HCT116 (cell line): ENCODE measurements at places on chromosomes 1 and 21.

DNA sequence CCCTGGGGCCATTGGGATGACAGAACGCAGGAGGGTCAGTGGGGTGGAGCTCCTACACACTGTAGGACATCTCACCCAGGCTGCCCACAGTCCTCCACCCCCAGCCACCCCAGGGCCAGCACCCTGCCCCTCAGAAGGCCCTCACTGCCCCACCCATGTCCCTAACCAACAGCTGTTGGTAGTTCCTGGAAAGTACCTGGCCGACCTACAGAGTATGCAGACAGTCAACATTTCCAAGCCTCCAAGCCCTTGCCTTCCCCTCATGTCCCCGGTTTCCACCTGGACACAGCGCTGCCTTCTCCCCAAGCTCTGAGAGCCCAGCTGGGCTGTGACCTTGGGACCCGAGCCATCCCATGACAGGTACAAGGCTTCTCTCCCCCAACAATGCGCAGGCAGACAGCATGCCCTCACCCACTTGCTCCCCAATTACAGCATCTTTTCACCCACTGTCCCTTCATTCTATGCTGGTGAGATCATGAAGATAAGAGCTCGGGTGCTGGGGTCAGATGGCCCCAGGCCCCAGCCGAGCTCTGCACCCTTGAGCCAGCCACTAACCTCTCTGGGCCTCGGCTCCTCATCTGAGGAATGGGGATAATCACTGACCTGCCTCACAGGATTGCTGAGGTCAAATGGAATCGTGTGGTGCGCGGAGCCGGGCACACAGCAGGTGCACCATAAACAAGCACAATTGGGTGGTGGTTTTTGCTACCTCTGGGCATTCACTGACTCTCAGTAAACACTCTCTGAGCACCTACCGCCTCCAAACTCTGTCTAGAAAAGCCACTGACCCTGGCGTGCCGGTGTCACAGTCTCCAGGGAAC, 11.2 kb downstream of the LAPTM5 start:
- no peaks in the 10 kb centered on the region for H3K27me3 ChIP-seq
- peaks cover 2% of the 10 kb centered on the region; the same call in 1 of the 2 replicates for H3K4me1 ChIP-seq
- no peak for DNase-seq
- H3K36me3 ChIP-seq, result no peaks in the 10 kb centered on the region

DNA sequence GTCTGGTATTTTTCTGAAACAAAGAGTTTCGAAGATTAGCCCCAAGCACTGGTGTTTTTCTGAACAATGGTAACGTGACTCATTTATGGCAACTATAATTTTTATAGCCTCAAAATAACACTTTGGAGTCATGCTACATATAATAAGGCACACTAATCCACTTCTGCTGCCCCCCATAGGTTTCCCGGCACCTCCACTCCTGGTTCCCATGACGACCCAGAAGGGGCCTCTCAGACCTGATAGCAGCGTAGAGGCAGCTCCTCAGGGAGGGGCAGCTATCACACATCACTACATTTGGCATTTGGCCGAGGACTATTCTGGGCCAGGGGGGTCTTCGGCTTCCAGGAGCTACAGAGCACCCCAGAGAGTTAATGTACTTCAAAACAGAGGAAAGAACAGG, 23.3 kb downstream of the CAPN8 start:
- no peaks in the 10 kb centered on the region for H3K36me3 ChIP-seq
- no peaks in the 10 kb centered on the region; the same call in 1 of the 2 replicates for H3K27me3 ChIP-seq
- no peak overlapping the region for H3K4me3 ChIP-seq
- H3K27ac ChIP-seq, result no peak overlapping the region
- DNase-seq, result no peak

GRCh38 chr1:10117865-10118264, 85.1 kb downstream of the UBE4B start:
- no peaks in the 10 kb centered on the region for H3K27me3 ChIP-seq
- DNase-seq, result no peak
- H3K4me3 ChIP-seq, result no peak overlapping the region
- no peak overlapping the region for H3K27ac ChIP-seq

DNA sequence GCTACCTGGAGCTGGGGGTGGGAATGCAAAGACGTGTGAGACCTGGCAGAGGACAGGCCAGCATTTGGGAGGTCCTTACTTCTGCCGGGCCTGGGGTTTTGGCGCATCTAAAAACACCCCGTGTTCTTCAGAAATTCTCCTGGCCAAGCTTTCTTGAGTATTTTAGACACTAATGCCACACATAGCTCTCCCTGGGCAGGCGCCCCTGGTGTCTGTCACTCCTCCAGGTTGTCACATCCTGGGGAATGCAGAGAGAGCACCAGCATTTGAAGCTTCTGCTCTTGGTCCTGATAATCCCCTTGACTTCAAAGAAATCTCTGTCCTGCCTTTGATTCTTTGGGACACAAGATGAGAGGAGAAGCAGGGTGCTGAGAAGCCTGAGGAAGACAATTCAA, 6.0 kb downstream of the CAPN9 start:
- H3K27me3 ChIP-seq, result no peaks in the 10 kb centered on the region
- H3K27ac ChIP-seq, result no peak overlapping the region
- no peaks in the 10 kb centered on the region for H3K36me3 ChIP-seq
- H3K4me3 ChIP-seq, result no peak overlapping the region

DNA sequence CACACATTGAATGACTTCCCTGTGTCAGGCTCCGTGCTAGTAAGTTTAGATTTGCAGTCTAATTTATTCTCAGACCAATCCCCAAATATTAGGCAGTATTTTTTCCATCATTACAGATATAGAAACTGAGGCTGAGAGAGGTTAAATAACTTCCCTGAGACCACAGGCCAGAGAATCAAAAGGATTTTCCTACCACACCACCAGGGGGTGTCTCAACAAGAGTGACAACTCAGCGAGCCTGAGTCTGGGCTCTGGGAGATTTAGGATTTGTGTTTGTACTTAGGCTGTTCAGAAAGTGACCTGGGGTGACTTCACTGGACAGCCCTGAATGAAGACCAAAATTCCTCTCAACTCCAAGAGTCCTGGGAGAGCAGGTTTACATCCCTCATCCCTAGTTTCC, 13.3 kb upstream of the LCE5A start:
- no peaks in the 10 kb centered on the region for H3K4me1 ChIP-seq
- no peak for DNase-seq
- no peak overlapping the region for H3K27ac ChIP-seq

DNA sequence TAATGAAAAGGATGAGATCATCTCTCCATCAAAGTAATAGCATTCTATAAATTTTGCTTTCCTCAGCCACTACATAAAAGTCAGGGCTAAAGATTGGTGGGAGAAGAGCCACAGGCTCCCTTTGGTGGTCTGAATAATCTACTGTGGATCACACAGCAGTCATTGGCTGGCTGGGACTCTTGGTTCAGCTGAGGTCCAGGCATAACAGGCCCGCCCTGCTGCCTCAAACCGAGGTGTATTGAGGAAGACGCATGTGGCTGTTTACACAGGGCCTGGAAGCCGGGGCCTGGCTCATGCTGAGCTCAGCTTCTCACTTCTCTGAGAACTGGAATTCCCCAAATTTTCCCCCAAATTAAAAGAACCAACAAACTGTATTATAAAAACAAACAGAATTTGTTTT, 139.2 kb downstream of the PTPRC start:
- H3K27me3 ChIP-seq, result no peaks in the 10 kb centered on the region
- no peak for DNase-seq
- no peaks in the 10 kb centered on the region for H3K4me1 ChIP-seq
- H3K36me3 ChIP-seq, result no peaks in the 10 kb centered on the region

DNA sequence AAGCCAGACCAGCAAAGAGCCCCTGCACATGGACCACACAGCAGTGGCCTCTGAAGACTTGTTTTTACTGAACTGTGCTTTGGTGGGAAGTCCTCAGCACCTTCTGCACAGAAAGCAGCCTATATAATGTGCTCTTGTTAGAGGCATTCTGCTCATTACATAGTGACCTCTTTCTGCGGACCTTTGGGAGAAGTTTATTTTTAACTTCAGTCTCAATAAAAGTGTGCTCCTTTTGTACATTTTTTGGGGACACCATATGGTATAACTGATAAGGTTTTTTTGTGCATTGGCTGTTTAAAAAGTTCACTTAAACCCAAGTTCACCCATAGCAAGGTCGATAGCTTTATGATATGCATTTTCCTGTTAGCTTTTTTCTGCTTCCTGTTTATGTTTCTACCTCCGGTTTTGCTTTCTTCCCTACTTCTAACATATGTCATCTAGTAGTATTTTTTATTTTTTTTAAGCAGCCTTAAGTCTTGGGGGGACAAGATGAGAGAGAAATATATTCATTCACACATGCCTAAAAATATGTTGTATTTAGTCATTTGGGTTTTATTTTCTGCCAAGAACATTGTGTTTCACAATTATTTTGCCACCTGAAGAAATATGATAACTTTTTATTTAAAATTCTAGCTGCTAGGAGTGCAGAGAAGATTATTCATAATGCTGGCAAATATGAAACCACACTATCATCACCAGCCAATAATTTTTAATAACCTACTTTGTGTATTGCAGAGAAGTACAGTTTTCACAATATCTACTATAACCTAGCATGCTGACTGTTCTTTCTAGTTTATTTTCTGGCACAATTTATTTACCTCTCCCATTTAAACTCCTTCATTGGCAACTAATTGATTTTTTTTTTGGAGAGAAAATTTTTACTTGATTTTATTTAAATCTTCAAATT, 22.9 kb upstream of the SLC19A2 start:
- H3K4me3 ChIP-seq, result no peak overlapping the region
- no peaks in the 10 kb centered on the region for H3K27me3 ChIP-seq
- no peak for DNase-seq
- no peak overlapping the region for H3K27ac ChIP-seq
